ENCODE measurements at places on chromosomes 7 and 10. TPM values are rescaled to one million over a fixed set of nuclear protein-coding genes. Genes with fewer than 3 reads are reported as not detected.

GRCh38 chr10:68166871-68167585 lies 57.7 kb downstream of the MYPN start:
- no peak for DNase-seq

DNA sequence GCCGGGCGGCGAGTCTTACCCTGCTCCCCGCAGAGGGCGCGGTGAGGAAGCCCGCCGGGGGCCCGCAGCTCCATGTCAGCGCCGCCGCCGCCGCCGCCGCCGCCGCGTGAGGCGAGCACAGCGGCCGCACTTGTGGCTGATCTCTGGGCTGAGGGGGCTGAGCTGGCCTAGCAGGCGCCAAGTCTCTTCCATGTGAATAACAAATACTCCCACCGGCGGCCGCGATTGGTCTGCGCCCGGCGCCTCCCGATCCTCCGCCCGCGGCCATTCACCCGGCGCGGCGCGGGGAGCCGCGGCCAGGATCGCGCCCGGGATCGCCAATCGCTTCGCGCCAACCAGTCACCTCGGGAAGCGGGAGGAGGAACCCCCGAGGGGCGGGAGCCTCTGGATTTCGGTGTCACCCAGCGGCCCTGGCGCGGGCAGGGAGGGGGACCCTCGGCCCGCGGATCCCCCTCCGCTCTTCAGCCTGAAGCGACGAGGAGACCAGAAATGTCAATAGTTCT lies at the start of gene GRM8:
Gene GRM8 (minus strand): TSS at position 164 of the 503 bp plus-strand sequence.
- DNase-seq: no peak

GRCh38 chr7:115249080-115249479 lies 327.2 kb downstream of the MDFIC start:
- DNase-seq: no peak

DNA sequence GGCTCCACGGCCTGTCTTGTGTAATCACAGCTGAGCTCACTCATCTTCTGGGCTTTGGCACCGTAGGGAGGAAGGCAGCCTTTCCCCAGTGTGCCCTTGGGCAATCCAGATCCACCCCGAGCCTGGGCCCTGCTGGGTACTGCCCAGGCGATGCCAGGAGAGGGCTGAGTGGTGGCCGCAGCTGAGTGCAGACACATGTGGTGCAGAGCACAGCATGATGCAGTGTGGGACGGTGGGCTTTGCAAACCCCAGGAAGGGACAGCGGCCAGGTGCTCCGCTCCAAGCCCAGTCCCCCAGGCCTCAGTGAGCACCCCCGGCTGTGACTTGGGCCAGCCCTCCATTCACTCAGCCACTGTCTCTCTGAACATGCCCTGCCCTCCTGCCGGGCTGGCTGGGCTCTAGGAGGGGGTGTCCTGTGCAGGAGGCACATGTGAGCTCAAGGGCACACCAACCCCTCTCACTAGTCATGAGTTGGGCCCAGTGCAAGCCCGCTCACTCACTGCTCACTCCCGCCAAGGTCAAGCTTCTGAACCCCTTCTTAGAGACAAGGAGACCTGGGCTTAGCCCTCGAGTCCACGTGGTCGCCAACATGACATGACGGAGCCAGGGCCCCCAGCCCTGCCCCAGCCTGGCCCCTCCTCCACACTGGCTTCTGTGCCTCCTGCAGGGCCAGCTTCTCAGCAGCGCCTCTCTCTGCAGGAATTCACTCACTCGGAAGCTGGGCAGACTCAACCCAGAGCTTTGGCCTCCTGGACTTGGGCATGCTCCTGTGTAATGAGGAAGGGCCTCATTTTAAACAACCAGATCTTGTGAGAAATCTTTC lies 77.5 kb upstream of the INSIG1 start:
- no peak for DNase-seq

GRCh38 chr10:92573091-92573797 lies 649 bp downstream of the IDE start:
- no peak for DNase-seq

DNA sequence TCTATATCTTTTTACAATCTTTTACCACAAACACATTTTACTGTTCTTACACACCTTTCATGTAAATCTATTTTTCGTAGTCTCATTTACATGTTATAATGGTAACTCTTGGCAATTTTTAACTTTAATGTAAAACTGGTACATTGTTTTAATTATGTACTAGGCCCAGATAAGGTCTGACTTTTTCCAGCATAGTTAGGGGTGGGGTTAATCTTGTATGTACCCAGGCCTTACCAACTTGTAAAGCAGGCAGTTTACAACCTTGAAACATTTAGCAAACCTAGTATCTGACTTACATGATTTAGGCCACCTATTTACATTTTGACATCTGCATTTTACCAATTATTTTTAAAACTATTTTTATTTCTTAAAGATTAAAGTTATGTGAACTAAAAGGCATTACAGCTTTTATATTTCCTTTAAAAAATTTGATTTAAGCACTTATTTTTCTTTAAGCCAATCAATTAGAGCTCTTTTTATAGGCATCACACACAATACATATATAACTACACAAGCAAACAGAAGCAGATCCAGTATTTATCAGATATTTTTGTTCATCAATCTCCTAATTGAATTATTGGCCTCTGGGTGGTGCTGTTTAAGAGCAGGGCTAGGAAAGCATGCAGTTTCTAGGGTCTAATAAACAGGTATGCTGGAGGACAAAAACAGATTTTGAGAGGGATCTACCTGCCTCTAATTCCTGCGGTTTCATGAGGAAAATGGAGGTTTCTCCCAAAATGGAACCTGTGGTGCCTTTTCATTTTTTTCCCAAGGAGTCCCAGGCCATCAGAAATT lies 19.7 kb upstream of the CROT start:
- no peak for DNase-seq

- no peak for DNase-seq
These were observed 37.1 kb downstream of the MAD1L1 start for GRCh38 chr7:2195400-2196246.

DNA sequence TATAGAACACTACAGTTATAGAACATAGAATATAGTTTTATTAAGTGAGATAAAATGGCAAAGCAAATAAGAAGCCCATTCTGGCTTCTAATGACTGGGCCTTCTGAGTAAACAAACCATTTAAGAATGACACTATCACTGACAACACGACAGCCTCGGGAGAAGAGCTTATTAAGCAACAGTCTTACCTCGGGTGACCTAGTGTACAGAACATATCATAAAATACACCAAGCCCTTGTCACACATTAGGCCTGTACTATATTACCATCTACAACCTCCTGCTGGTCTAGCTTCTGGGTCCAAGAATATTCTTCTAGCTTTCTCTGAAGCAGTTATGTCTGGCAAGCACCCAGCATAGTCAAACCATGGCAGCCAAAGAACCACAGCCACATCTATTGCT lies 32.0 kb downstream of the CCDC186 start:
- no peak for DNase-seq

DNA sequence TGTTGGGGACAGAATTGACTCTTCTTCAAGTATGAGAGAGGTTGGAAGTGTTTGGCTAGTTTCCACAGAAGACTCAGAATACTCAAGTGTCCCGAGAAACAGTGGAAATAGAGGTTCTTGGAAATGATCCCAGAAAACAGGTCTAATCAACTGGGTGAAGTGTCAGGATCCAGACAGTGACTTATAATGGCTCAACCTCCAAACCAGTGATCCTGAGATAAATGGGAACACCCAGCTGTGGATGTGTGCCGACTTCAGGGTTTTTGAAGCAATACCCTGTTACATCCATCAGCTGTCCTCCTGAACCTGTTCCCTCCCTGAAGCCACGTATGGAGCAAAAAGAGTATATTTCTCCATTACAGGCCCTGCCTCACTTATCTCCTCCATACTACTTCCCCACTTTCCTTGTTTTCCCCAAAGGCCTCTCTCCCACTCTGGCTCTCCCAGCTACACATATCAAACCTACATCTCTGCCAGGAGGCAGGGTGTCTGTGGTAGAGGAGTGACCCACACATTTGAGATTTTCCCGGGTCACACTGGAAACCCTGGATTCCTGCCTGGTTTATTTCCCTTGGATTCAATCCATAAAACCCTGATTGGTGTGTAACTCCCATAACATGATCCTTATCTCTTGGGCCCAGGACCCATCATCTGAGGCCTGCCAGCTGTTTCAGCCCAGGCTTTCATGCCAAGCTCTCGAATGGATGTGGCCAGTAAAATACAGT lies 17.6 kb upstream of the ELOVL3 start:
- no peak for DNase-seq

DNA sequence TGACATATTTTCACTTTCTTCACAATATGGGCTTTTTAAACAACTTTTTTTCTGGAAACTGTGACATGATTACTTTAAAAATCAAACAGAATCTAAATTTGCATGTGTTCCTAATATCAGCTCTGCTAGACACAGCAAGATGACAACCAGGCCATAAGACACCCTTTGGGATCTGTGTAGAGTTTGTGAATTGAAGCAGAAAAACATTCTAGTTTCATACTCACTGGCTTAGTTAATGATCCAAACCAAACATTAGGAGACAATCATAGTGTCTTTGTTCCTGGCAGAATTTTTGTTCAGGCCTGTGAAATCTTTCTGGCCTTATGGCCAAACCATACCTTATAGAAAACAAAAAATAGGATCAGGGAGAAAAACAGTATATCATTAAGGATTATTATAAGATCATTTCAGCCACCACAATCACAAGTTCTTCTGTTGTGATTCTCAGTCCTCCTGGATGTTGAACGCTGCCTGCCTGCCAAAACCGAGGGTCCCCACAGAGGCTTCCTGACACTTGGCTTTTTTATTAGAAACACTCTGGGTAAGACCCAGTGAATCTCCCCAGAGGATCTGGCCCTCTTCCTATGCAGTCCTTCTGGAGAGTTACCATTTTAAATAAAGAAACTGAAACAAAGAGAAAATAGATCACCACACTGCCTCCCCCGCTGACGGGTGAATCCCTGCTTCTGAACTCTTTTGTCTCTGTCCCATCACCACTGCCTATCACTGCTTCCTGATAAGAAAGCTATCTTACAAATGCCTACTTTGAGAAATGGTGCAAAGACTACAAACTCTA lies 79.2 kb upstream of the PPP1R3C start:
- DNase-seq: no peak

GRCh38 chr7:130276796-130277762 lies 10.4 kb downstream of the CPA2 start:
- no peak for DNase-seq

GRCh38 chr7:137935884-137936508 lies 65.9 kb downstream of the CREB3L2 start:
- no peak for DNase-seq

Gene MMD2
- 0.11 TPM for total RNA-seq

Gene FRMPD2
- total RNA-seq: 1.9 TPM

Gene CAMK2B
- 1.5 TPM for total RNA-seq

Gene NPSR1
- total RNA-seq: 0.58 TPM

Gene ZNF438
- 8.6 TPM for total RNA-seq

Gene CCL26
- 1.5 TPM for total RNA-seq

Gene LRGUK
- 2.5 TPM for total RNA-seq

Gene JCAD
- total RNA-seq: 52.0 TPM

Gene ZNF92
- total RNA-seq: 30.6 TPM

Gene KIF11
- total RNA-seq: 26.6 TPM

Gene LRRC18
- 0.32 TPM for total RNA-seq

Gene SNX13
- 114 TPM for total RNA-seq
